Placental pericyte (primary cell): ENCODE measurements at places on chromosomes 1 and 21. TPM values are rescaled to one million over a fixed set of nuclear protein-coding genes. Genes with fewer than 3 reads are reported as not detected.

SH2D1B gene
- total RNA-seq: not detected in 2 replicates

ELF3 gene
- total RNA-seq: 0.29 and 5.3 TPM in 2 replicates

FABP3 gene
- 15.2 and 263 TPM in 2 replicates for total RNA-seq

FCGR3B gene
- total RNA-seq: not detected in 2 replicates

ADORA3 gene
- total RNA-seq: 0.43 TPM in 1 of 2 replicates, not detected in the other

ERO1B gene
- 3.7 and 26.7 TPM in 2 replicates for total RNA-seq

GJA8 gene
- total RNA-seq: not detected in 2 replicates

LCE1B gene
- total RNA-seq: not detected in 2 replicates

PIGR gene
- not detected in 2 replicates for total RNA-seq

CDA gene
- total RNA-seq: 0.66 and 2.0 TPM in 2 replicates

ACTL8 gene
- total RNA-seq: not detected in 2 replicates
